ENCODE measurements at places on chromosomes 2 and 18.

GRCh38 chr2:11775384-11775783 is 29.0 kb downstream of the LPIN1 start:
- no peak for DNase-seq

DNA sequence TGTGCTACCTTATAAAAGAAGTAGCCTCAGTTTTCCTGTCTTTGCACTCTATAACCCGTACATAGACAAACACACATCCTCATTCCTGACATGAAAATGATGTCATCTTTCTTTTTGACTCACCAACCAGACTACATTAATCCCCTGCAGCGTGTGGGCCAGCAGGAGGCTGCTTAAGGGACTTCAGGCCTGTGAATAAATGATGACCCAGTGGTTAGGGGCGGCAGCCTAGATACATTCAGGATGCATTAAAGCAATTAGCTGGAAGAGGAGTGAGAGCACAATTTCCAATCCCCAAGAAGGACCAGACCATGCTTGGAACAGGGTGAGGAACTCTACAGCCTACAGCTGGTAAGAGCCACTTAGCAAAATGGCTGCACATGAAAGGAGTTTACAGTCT is 57.3 kb upstream of the KLF7 start:
- no peak for DNase-seq

DNA sequence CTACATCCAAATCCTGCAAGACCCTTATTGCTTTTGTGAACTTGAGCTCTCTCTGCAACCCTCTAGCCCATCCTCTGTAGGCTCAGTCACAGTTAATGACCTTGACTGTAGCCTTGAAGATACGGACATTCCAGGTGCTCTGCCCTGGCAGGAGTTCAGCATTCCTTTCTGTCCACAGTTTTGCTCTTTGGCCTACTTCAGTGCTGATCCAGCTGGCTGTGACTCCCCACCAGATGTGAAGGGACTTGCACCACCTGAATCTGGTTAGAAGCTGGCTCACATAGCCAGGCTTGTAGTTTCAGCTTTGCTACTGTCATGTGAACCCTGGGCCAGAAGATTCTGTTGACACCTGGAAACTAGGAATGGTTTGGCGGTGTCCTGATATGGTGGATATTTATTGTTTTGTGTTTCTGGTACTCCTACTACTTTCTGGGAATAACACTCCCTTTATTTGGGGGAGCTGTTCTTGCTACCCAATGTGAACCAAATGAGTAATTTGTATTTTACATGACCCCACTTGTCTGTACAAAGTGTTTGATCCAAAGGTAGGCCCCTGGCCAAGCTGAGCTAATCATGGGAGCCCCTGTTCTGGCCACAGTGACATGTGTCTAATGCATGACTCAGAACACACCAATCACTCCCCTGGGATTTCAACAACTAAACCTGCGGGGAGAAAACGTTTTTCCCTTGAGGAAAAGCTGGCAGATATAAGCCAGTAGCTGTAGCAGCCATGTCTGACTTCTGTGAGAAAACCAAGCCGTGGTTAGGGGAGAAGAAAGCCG is 73.4 kb downstream of the CDCA7 start:
- DNase-seq, result no peak

- no peak for DNase-seq
These were observed 16.3 kb upstream of the EPHA4 start for GRCh38 chr2:221588306-221588985.

DNA sequence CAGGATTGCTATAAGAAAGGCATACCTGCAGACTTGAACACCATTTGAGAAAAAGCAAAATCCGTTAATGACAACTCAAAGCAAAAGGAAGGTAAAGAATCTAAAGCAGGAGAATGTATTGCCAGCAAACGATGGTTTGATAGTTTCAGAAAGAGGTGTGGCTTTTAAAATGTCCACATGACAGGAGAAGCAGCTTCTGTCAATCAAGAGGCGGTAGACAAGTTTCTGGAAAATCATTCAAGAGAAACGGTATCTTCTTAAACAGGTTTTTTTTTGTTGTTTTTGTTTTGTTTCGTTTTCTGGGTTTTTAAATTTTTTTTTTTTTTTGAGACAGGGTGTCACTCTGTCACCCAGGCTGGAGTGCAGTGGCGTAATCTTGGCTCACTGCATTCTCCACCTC is 13.8 kb downstream of the CLEC4F start:
- no peak for DNase-seq

DNA sequence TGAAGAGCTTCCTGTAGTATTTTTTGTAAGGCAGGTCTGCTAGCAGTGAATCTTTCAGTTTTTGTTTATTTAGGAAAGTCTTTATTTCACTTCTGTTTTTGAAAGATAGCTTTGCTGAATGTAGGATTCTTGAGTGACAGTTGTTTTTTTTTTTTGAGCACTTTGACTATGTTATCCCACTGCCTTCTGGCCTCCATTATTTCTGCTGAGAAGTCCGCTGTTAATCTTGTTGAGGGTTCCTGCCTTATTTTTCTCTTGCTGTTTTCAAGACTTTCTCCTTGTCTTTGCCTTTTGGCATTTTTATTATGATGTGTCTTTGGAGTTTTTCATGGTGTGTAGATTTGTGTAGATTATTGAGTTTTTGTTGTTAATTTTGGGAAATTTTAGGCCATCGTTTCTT is 21.9 kb downstream of the RBFA start:
- DNase-seq, result no peak

GRCh38 chr18:22219568-22220355 is 50.4 kb downstream of the GATA6 start:
- no peak for DNase-seq

DNA sequence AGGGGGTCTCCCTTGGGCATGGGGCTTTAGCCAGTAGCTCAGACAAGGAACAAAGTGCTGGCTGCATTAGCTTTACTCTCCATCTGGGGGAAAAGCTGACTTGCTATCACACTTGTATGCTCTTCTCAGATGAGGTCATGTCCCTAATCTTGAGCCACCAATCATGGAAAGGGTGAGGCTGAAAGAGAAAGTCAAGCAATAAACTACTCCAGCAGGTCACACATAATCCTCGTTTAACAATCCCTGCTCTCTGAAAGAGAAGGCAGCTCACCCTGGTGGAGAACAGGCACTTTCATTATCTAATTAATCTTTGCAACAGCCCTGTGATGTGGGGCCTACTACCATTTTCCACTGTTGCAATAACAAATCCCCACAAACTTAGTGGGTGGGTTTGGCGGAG is 129.7 kb upstream of the CAPN13 start:
- no peak for DNase-seq

GRCh38 chr2:1516798-1517060 is 103.5 kb downstream of the TPO start:
- no peak for DNase-seq

- no peak for DNase-seq
These were observed 4.8 kb downstream of the RNPEPL1 start for GRCh38 chr2:240573071-240573515.

- no peak for DNase-seq
These were observed 9.9 kb upstream of the KLF11 start for GRCh38 chr2:10033251-10034006.

- DNase-seq, result no peak
These were observed 121.8 kb downstream of the RTP5 start for GRCh38 chr2:241991299-241991698.

GRCh38 chr2:35204323-35204722 is 1151.3 kb upstream of the CRIM1 start:
- DNase-seq, result no peak

- peak; percentile 3 for DNase-seq
These were observed at the start of gene PDE11A for GRCh38 chr2:178072383-178073301. Gene PDE11A (minus strand): TSS chr2:178072777. CDS start chr2:178072437, 340 bp downstream.

- no peak for DNase-seq
These were observed 7.0 kb downstream of the DGKD start for GRCh38 chr2:233361297-233361696.

DNA sequence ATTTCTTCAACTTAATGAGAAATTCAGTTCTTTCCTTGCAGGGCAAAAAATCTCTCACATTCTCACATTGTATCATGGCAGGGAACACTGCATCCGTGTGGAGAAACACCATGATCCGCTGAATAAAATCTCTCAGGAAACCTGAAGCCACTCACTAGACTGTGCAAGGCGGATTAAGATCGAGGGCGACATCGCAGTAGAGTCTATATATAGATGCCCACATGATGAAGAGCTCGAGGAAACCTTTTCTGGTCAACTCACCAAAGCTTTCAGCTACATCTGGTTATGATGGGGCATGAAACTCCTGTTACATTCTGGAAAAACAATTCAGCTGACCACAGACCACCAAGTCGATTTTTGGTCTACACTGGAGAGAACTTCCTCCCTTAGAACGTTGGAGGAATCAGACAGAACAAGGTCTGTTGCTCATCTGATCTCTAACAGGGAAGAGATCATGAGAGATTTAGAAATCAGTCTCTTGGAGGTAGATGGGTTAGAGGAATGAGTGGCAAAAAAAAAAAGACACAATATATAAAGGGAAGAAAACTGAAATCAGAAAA is 162.9 kb upstream of the ZNF516 start:
- no peak for DNase-seq

DNA sequence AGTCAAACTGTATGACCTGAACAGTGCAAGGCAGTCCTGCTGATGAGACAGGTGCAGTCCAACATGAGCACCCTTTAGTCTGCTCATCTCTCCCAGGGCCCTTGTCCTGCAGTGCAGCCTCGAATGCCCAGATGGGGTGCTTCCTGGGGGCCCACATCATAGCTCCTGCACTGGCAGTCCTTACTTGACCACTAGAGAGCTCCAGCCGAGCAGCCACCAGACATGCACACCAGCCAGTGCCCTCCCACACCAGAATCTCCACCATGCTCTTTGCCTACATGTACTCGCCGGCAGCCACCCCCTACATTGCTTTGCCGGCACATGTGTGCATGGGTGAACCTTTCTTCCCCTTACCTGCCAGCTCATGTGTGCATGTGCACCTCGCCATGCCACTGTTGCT is 188.8 kb upstream of the GULP1 start:
- no peak for DNase-seq

DNA sequence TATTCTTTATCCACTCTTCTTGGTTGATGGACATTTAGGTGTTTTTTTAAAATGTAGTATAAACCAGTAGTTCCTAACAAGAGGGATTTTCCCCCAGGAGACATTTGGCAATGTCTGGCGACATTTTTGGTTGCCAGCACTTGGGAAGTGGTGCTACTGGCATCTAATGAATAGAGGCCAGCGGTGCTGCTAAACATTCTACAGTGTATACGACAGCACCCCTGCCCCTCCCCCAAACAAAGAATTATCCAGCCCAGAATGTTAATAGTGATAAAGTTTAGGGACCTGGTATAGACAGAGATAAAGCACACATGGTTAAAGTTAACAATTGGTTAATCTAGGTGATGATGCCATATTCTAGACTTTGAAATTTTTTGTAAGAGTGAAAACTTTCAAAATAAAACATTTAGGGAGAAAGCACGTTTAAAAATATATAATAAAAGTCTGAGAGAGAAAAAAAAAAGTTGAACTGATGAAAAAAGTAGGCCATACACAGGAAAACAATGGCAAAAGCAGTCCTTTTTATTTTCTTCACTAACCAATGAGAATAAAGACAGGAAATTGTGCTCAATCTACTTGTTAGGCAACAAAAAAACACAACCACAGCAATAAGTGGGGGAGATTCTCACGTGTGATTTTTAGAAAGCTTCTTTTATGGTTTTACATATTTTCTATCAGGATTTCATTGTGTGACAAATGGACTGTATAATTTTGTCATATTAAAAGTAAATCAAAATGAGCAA is 14.8 kb downstream of the FBXO48 start:
- DNase-seq, result no peak

GRCh38 chr18:56444201-56444600 is 194.2 kb downstream of the TXNL1 start:
- DNase-seq, result no peak

- no peak for DNase-seq
These were observed 36.5 kb upstream of the HPCAL1 start for GRCh38 chr2:10266133-10266620.

DNA sequence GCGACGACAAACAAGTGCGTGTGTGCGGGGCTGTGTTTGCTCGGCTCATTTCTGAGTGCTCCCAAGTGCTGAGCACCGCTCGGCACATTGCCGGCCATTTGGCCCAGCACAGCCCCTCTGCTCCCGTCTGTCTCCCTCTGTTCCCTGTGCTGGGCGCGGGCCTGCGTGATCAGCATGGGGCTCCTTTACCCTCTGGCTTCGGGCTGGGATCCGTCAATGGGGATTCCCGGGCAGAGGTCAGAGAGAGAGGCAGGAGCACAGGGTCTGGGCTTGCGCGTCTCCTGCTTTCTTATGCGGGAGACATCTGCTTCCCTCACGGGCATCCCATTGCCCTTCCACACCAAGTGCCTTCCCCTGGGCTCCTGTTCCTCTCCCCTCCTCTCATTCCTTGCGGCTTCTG is 234.0 kb downstream of the ACKR3 start:
- DNase-seq, result no peak

DNA sequence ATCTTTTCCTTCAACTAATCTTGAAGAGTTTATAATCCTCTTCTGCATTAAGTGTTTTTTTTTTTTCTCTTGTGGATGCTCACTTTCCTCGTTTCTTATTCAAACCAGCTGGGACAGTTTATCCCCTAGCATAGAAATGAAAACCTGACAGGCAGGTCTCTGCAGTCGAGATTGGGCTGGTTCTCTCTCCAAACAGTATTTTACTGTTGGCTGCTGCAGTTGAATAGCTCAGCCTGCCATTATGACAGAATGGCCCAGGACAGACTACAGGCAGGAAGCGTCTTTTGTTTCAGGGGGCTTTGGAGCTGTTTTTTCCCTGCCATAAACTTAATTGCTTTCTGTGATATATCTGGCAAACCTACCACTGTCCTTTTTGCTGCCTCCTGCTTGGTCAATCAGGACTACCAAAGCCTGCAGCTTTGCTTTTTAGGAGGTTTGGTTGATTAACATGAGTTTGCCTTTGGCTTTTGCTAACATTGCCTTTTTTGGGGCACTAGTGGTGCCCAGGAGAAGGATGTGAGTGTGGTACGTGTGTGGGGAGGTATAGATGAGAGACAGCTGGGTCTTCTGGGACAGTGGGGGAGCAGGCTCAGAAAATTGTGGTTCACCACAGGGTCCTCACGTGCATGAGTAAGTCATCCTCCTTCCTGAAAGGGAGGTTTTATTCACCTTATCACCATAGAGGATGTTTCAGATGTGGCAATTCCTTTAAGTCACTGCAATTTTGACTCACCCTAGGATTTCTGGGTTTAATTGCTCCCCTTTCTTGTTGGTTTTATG is 128.7 kb downstream of the LYPD6B start:
- peak; percentile 43 for DNase-seq

DNA sequence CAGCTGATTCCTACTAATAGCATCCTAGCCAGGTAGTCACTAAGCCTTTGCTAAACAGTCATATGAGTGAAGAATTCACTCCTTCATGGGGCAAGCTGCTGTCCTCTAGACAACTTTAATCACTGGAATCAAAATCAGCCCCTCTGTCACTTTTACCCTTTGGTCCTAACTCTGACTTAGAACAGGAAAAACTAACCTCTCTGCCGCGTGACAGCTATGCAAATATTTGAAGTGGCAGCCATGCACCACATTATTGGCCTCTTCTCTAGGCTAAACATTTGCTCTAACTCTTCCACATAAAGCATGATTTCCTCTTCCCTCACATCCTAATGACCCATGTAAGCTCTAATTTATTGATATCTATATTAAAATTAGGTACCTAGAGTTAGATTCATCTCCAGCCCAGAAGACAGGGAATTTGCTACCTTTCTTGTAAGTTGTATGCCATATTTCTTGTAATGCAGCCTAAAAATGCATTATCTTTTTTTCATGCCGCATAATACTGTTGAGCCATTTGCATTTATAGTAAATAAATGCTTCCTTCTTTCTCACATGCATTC is 12.8 kb upstream of the ONECUT2 start:
- no peak for DNase-seq

Measured in thymus (tissue), 14 donors.